ENCODE measurements at places on chromosomes 4 and X. TPM values are rescaled to one million over a fixed set of nuclear protein-coding genes. Genes with fewer than 3 reads are reported as not detected.

DNA sequence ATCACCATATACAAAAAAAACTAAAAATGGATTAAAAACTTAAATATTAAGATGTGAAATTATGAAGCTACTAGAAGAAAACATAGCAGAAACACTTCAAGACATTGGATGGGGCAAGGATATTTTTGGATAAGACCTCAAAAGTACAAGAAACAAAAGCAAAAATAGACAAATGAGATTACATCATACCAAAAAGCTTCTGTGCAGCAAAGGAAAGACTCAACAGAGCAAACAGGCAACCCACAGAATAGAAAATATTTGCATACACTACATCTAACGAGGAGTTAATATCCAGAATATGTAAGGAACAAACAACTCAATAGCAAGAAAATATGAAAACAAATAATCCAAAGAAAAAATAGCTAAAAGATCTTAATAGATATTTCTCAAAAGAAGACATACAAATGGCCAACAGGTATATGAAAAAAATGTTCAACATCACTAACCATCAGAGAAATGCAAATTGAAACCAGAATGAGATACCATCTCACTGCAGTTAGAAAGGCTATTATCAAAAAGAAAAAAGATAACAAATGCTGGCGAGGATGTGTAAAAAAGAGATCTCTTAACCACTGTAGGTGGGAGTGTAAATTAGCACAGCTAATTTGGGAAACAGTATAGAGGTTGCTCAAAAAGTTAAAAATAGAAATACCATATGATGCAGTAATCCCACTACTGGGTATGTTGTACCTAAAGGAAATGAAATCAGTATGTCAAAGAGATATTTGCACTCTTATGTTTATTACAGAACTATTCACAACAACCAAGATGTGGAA is 17.8 kb upstream of the LRCH2 start:
- no peak for DNase-seq

Gene CDX4
- total RNA-seq, result not detected

Gene CT45A8
- not detected for total RNA-seq

DNA sequence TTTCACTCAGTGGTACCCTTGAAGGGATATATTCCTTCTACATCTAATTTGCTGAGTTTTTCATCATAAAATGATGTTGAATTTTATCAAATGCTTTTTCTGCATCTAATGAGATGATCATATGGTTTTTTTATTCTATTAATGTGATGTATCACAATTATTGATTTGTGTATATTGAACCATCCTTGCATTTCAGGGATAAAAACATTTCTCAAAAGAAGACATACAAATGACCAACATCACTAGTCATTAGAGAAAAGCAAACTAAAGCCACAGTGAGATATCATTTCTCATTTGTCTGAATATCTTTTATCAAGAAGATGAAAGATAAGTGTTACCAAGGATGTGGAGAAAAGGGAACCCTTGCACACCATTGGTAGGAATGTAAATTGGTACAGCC is 65.7 kb upstream of the MXD4 start:
- DNase-seq, result no peak

DNA sequence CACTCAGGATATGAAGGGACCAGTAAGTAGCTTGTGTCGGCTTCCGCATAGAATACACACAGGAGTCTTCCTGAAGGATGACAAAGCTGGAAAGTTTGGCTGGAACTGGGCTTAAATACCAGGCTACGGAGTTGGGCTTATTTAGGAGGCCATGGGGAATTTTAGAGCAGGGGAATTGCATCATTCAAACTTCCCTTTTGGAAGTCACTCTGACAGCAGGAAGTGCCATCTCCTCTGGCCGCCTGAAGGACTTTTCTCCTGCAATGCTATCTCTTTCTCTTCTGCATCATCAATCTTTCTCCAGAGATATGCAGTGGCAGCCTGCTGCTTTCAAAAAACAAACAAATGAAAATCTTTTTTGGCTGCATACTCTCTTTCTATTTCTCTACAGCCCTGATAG is 48.4 kb upstream of the PAK3 start:
- DNase-seq, result no peak

- DNase-seq, result no peak
Observed at GRCh38 chrX:47200385-47201150, 6.9 kb downstream of the UBA1 start.

DNA sequence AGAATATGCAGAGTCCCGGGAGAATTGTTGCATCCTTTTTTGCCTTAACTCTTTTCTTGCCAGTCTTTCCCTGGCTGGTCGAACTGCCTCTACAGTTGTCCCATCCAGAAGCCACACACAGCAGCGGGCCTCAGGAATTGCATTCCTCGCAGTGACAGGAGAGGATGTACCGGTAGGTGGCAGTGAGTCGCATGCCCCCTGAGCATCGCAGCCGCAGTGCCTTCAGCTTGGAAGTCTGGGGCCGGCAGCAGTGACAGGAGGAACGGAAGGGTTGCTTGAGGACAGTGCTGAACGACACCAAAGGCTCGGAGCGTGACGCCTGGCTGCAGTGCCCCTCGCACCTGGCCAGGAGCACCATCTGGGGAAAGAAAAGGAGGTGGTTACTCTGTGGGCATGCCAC is 23.5 kb downstream of the NDP start:
- no peak for DNase-seq

GRCh38 chr4:187209921-187210613 is 486.4 kb upstream of the FAT1 start:
- DNase-seq, result no peak

- DNase-seq, result no peak
Observed at GRCh38 chr4:147017081-147017480, 71.4 kb upstream of the TTC29 start.

DNA sequence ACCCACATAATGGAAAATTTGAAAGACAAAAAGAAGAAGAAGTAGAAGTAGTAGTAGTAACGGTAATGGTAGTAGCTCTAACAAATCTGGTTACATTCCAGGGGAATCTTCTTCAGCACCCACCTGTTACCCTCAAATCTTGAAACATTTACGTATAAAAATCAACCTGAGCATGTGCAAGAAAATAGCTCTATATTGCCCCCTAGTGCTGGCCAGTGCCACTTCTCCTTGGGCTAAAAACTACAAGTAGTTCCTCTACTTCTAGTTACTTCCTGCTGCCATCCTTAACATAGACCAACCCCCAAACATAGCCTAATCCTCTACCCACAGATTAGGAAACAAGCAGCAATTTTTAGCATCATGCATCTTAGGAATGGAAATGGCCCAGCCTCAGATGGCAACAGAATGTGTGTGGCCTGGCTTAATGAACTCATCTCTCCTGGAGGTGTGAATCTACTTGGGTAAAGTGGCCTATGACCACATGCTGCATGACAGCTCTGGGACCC is 3.1 kb downstream of the PDGFC start:
- no peak for DNase-seq

DNA sequence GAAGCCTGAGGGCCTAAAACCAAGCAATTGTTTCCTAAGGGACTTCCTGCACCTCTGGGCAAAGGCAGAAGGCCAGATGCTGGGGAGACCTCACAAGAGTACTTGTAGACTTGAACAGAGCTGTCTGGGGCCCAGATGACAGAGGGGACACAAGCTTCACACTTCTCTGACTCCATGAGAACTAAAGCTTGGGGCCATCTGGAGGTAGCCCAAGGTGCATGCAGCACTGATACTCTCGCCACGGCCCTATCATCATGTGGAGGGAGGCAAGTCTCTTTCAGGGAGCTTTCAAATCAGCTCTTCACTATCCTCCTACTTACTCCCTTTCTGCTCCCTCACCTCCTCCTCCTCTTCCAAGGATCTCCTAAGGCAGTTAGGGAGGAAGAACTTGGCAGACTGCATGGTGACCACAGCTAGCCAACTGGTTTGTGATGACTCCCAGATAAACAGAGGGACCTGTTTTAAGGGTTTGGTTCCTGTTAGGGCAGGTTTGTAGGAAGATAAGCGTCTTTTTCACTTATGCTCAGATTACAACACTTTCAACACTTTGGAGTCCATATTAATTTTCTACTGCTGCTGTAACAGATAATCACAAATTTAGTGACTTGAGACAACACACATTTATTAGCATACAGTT is 23.8 kb downstream of the MSL3 start:
- no peak for DNase-seq

Gene MAMLD1
- 1.9 TPM for total RNA-seq

Gene ZCCHC18
- 4.9 TPM for total RNA-seq

DNA sequence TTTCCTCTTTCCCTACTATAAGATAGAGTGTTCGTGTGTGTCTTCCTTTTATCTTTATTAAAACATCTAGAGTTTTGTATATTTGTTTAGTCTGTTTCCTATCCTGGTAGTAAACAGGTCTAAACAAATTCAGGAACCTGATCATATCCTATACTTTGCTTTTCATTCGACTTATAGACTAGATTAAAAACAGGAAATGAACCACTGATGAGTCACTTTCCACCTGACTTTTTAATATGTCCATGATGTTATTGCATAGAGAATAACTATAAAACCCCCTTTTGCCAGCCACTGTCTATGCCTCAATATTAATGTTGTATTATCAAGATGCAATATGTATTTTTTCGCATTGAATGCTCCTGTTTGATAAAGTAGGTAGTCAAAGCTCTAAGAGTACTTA is 1794.0 kb downstream of the STIM2 start:
- DNase-seq, result no peak

GRCh38 chr4:83281307-83281706 is 3.3 kb downstream of the COQ2 start:
- DNase-seq, result no peak
